ENCODE measurements at places on chromosomes 16 and 17.
A peak's percentile ranks its signal among the peaks of the same experiment; 100 is the strongest.

GRCh38 chr16:88287219-88287618, 95.5 kb upstream of the ZNF469 start:
- no peak for DNase-seq

GRCh38 chr17:74354561-74354960, 7.1 kb downstream of the BTBD17 start:
- no peak for DNase-seq

- no peak for DNase-seq
Measured at GRCh38 chr16:22938647-22939046, 124.7 kb downstream of the HS3ST2 start.

GRCh38 chr16:21610006-21610544, 10.7 kb downstream of the METTL9 start:
- DNase-seq = no peak

GRCh38 chr17:44522883-44523671, 19.9 kb upstream of the GPATCH8 start:
- peak; percentile 40 for DNase-seq

DNA sequence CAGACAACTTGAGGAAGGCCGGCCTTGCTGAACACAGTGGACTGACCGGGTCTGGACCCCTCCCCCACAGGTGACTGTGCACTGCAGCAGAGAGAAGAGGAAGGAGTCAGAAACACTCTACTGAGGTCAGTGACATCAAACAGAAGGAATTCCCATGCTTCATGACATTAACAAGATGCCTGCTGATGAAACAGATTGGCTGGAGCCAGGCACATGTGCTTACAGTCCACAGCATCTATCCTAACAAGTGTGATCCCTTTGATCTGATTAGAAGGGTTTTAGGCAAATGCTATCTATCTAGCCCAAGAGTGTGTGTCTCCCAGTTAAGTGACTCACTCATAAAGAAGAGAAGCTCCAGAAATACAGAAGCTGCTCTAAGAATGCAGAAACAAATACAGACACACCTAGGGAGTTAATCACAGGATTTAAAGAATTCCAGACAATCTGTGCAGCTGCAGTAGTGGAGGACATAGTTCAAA, 90.2 kb downstream of the SYCE1L start:
- no peak for DNase-seq

- no peak for DNase-seq
Measured at GRCh38 chr17:28947639-28948038, 3.7 kb downstream of the PHF12 start.

Data from left hindlimb (tissue), 1 donor.